HFFc6 (cell line): ENCODE measurements at places on chromosomes 3 and 15. TPM values are rescaled to one million over a fixed set of nuclear protein-coding genes. Genes with fewer than 3 reads are reported as not detected.

Gene AHSG
- not detected in 3 replicates for total RNA-seq

Gene STIMATE
- total RNA-seq: 16.5 to 32.0 TPM (median 18.4 TPM) in 3 replicates

Gene GALNT15
- total RNA-seq: 5.0 and 6.6 TPM in 2 replicates

DNA sequence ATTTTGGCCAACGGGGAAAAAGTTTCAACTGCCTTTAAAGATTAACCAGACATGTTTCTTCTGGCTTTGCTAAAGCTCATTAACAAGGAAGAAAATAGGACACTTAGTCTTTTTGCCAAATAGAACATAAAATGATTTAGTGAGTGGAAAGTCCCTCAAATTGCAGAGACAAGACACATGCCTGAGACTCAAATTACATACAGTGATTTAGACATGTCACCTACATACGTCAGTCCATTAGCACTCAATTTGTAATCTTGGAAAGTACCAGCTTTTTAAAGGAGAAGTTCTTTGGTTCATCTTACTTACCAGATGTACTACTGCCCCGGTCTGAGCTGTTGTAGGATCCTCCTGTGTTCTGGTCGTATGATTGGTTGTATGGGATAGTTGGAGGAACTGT, 1134.2 kb downstream of the ROBO1 start:
- H3K27me3 ChIP-seq: peaks cover 2% of the 10 kb centered on the region; the same call in 1 of the 2 replicates
- peaks cover 3% of the 10 kb centered on the region; the same call in 1 of the 2 replicates for H3K36me3 ChIP-seq
- no peak overlapping the region for H3K27ac ChIP-seq
- no peak for DNase-seq

DNA sequence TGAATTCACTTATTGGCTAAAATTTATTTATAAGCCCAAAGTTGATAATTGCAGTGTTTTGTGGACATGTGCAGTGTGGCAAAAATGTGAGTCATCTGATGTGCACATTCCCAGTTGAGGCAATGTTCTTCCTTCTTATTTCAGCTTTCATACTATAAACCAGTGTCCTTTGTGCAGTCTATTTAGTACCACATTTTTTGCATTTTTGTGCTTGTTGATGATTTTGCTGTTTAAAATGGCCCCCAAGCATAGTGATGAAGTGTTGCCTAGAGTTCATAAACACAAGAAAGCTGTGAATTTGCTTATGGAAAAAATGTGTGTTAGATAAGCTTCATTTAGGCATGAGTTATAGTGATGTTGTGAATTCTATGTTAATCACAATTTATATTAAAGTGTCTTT, 19.4 kb upstream of the IL20RB start:
- peaks cover 33% of the 10 kb centered on the region for H3K36me3 ChIP-seq
- DNase-seq: peak; percentile 39
- peaks cover 1% of the 10 kb centered on the region; the same call in 1 of the 2 replicates for H3K27me3 ChIP-seq
- peak overlapping the region; percentile 68 for H3K27ac ChIP-seq

GRCh38 chr3:36678216-36679013, 85.9 kb downstream of the DCLK3 start:
- peaks cover 70% of the 10 kb centered on the region for H3K4me1 ChIP-seq
- peak overlapping the region; percentile 95 for H3K27ac ChIP-seq
- H3K36me3 ChIP-seq: peaks cover 18% of the 10 kb centered on the region
- peak; percentile 58 for DNase-seq
- peak overlapping the region; percentile 77 for H3K4me3 ChIP-seq
- H3K27me3 ChIP-seq: no peaks in the 10 kb centered on the region

- no peaks in the 10 kb centered on the region for H3K36me3 ChIP-seq
- peak overlapping the region; percentile 85 for H3K27ac ChIP-seq
- H3K4me3 ChIP-seq: peak overlapping the region; percentile 75
- peaks cover 3% of the 10 kb centered on the region for H3K27me3 ChIP-seq
- peaks cover 50% of the 10 kb centered on the region for H3K4me1 ChIP-seq
- no peak for DNase-seq
These were observed 31.3 kb downstream of the NOX5 start for GRCh38 chr15:69045802-69046201.

DNA sequence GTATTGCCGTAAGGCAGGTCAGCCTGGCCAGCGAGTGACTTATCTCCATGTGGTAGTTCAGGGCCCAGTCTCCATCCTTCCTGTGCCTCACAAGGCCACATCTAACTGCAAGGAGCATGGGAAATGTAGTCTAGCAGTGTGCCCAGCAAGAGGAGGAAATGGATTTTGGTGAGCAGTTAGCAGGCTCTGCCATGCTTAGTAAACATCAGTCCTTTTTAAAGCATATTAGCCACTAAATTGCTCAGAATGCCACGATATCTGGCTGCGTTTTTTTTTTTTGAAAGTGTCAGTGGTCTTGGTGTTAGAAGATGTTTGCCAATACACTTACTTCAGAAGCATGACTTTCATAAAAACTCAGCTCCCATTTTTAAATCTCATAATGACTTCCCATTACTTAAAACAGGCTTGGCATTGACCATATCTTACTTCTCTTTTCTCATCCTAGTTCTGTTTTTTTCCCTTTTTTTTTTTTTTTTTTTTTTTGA, 470.2 kb upstream of the TPRG1 start:
- no peak overlapping the region for H3K4me3 ChIP-seq
- no peak overlapping the region for H3K27ac ChIP-seq
- 0 out of 2 replicates have a peak, but pooled peaks cover 4% of the 10 kb centered on the region for H3K36me3 ChIP-seq

GRCh38 chr15:69515508-69515907, 62.9 kb downstream of the RPLP1 start:
- peaks cover 28% of the 10 kb centered on the region for H3K27me3 ChIP-seq
- H3K4me3 ChIP-seq: no peak overlapping the region
- H3K4me1 ChIP-seq: no peaks in the 10 kb centered on the region
- no peak overlapping the region for H3K27ac ChIP-seq

DNA sequence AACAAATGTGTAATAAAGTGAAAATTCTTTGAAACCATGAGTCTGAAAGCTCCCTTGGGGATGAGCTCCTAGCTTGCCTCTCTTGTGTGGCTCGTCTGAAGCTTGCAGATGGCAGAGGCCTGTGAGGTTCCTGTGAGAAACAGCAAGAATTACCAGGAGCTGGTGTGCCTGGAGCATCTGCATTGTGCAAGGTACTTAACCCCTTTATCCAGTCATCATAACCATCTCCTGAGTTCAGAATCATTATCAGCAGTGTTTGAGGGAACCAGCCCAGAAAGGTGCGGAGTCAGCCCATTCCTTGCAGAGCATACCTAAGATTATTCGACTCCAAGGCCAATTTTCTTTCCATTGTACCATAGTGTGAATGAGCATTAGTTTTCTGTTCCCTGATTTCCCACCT, 51.7 kb upstream of the TRA2B start:
- H3K27ac ChIP-seq: no peak overlapping the region
- no peak for DNase-seq
- peaks cover 29% of the 10 kb centered on the region for H3K27me3 ChIP-seq
- no peak overlapping the region for H3K4me3 ChIP-seq
- no peaks in the 10 kb centered on the region for H3K36me3 ChIP-seq

DNA sequence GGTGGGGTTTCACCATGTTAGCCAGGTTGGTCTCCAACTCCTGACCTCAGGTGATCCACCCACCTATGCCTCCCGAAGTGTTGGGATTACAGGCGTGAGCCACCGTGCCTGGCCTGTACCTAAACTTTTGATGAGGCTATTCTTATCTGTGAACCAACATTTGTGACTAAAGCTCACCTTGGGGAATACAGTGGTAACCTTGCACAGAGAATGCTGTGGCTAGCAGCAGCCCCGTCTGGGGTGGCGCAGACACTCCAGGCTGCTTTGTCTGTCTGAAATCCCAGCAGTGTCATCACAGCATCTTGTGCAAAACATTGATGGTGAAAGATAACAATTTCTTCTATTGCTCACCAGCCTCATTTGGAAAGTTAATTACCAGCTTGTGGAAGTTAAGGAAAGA, 58.9 kb downstream of the CMTM8 start:
- no peak overlapping the region for H3K4me3 ChIP-seq
- H3K27me3 ChIP-seq: peaks cover 24% of the 10 kb centered on the region
- no peaks in the 10 kb centered on the region for H3K36me3 ChIP-seq
- DNase-seq: no peak

DNA sequence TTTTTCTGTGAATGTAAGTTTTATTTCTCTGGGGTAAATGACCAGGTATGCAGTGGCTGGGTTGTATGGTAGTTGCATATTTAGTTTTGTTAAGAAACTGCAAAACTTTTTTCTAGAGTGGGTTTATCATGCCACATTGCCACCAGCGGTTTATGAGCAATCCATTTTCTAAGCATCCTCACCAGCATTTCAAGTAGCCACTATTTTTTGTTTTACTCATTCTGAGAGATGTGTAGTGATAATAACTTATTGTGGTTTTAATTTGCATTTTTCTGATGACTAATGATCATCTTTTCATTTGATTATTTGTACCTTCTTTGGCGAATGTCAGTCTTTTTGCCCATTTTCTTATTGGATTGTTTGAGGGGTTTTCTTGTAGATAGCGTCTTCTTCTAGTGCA, 56.2 kb downstream of the SPRED1 start:
- H3K27me3 ChIP-seq: no peaks in the 10 kb centered on the region
- H3K27ac ChIP-seq: peak overlapping the region; percentile 10; the same call in 1 of the 2 replicates
- no peak for DNase-seq
- H3K36me3 ChIP-seq: peaks cover 50% of the 10 kb centered on the region
- H3K4me1 ChIP-seq: peaks cover 60% of the 10 kb centered on the region

DNA sequence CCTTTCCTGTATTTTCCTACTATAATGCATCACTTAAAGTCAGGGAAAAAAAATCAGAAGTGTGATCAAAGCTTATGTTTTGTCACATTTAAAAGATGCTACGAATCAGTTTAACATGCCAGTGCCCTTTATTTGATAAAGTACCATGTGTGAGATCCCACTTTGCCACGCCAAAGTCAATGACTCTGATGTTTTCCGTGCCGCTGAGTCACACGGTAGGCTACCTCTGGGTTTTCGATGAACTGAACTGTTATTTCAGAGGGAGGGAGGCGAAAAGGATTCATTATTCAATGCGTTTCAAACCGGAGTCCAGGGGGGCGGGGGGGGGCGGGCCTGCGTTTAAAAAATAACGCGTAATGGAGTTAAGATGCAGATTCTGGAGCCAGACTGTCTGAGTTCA, 203.0 kb downstream of the ABHD5 start:
- peak overlapping the region; percentile 83 for H3K4me3 ChIP-seq
- H3K4me1 ChIP-seq: 0 out of 2 replicates have a peak, but pooled peaks cover 4% of the 10 kb centered on the region
- H3K36me3 ChIP-seq: peaks cover 8% of the 10 kb centered on the region; the same call in 1 of the 2 replicates
- no peak for DNase-seq

GRCh38 chr3:123392871-123393620, 55.8 kb downstream of the ADCY5 start:
- peaks cover 26% of the 10 kb centered on the region for H3K4me1 ChIP-seq
- no peaks in the 10 kb centered on the region for H3K36me3 ChIP-seq
- no peak overlapping the region for H3K4me3 ChIP-seq
- DNase-seq: peak; percentile 7

DNA sequence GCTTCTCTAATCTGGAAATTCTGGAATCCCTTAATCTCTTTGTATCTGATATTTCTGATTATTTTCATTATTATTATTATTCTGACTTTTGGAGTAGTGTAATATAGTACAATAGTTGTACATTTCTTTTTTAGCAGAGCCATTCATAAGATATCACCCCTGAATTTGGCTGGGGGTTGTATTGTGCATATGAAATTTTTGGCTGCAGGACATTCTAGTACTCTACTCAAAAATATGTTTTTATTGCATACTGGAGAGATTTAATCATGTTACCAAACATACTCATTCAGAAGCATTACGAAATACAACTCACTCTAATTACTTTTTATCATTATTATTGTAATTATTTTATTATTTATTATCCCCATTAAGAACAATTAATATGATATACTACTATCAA, 589.7 kb upstream of the KCNMB2 start:
- no peak overlapping the region for H3K27ac ChIP-seq
- DNase-seq: no peak
- H3K27me3 ChIP-seq: no peaks in the 10 kb centered on the region
- H3K4me1 ChIP-seq: peaks cover 10% of the 10 kb centered on the region

GRCh38 chr15:40307421-40308211, at the start of gene PLCB2:
TSS of gene PLCB2 (minus strand) at chr15:40307935. CDS start at chr15:40307672, 263 bp downstream.
- H3K36me3 ChIP-seq: no peaks in the 10 kb centered on the region
- DNase-seq: no peak
- H3K27me3 ChIP-seq: peaks cover 25% of the 10 kb centered on the region
- no peak within 1 kb of the TSS for H3K27ac ChIP-seq

GRCh38 chr3:134801204-134801958, 6.3 kb downstream of the EPHB1 start:
- no peak overlapping the region for H3K4me3 ChIP-seq
- H3K4me1 ChIP-seq: peaks cover 18% of the 10 kb centered on the region
- H3K27ac ChIP-seq: no peak overlapping the region
- no peaks in the 10 kb centered on the region for H3K36me3 ChIP-seq
- no peak for DNase-seq

GRCh38 chr15:30896211-30896606, 7.5 kb upstream of the FAN1 start:
- H3K36me3 ChIP-seq: no peaks in the 10 kb centered on the region
- H3K27ac ChIP-seq: no peak overlapping the region
- H3K4me3 ChIP-seq: no peak overlapping the region
- H3K27me3 ChIP-seq: no peaks in the 10 kb centered on the region; the same call in 1 of the 2 replicates
- H3K4me1 ChIP-seq: peaks cover 14% of the 10 kb centered on the region
- DNase-seq: no peak
